ENCODE measurements at places on chromosomes 4 and X. TPM values are rescaled to one million over a fixed set of nuclear protein-coding genes. Genes with fewer than 3 reads are reported as not detected.

HPGD gene
- 3.8 TPM for total RNA-seq

TMEM131L gene
- total RNA-seq: 47.7 TPM

DCLK2 gene
- total RNA-seq: 14.5 TPM

SPANXD gene
- total RNA-seq: not detected

All from motor neuron (in vitro differentiated cells).